ENCODE measurements at places on chromosomes 3 and 15.

DNA sequence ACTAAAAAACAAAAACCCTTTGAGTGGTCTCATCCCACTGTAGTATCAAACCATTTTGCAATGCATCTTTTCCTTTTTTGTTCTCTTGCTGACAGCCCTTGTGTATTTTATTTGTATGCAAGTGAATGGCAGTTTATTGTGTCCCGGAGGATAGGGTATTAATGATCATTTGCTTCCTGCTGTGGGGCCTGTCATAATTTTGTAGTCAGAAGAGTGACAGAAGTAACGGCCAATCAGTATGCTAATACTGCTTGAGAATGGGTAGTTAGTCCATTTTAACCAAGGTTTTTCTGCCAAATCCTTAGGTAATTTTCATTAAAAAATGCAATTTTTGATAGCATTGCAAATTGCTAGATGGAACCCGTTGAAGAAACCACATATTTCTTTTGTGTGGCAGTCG lies 75.5 kb upstream of the PLSCR5 start:
- no peak overlapping the region for H3K27ac ChIP-seq
- no peak overlapping the region for H3K4me3 ChIP-seq
- no peaks in the 10 kb centered on the region for H3K36me3 ChIP-seq
- no peaks in the 10 kb centered on the region for H3K27me3 ChIP-seq
- H3K4me1 ChIP-seq: no peaks in the 10 kb centered on the region

GRCh38 chr3:162970292-162970691 lies 1473.7 kb downstream of the OTOL1 start:
- no peaks in the 10 kb centered on the region for H3K27me3 ChIP-seq
- H3K27ac ChIP-seq: no peak overlapping the region
- H3K4me1 ChIP-seq: no peaks in the 10 kb centered on the region
- no peaks in the 10 kb centered on the region for H3K36me3 ChIP-seq
- no peak for DNase-seq
- H3K4me3 ChIP-seq: no peak overlapping the region

DNA sequence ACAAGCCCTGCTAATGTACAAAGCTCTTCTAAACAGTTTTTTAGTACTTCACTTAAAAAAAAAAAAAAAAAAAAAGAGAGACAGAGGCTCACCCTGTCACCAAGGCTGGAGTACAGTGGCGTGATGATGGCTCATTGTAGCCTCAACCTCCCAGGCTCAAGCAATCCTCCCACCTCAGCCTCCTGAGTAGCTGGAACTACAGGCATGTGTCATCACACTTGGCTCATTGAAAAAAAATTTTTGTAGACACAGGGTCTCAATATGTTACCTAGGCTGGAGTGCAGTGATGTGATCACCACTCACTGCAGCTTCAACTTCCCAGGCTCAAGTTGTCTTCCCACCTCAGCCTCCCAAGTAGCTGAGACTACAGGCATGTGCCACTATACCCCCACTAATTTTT lies 47.6 kb upstream of the HEG1 start:
- no peaks in the 10 kb centered on the region for H3K4me1 ChIP-seq
- H3K27me3 ChIP-seq: no peaks in the 10 kb centered on the region
- no peak overlapping the region for H3K27ac ChIP-seq
- no peaks in the 10 kb centered on the region for H3K36me3 ChIP-seq

DNA sequence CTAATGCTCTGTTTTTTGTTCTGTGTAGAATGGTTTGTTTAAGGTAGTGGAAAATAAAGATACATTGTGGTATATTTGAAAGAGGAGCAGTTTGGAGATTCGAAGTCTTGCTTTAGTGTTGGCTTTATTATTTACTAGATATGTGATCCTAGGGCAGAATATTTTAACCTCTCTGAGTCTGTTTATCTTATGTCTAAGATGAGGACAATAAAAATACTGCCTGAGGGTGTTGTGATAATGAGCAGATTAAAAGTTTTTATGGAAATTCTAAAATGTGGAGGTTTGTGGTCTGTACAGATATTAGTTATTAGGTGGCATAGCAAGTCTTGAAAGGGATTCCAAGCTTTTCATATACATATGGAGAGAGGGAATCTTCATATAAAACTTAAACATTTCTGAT lies 15.0 kb downstream of the TCF12 start:
- H3K4me1 ChIP-seq: peaks cover 2% of the 10 kb centered on the region
- H3K4me3 ChIP-seq: no peak overlapping the region
- H3K36me3 ChIP-seq: peaks cover 7% of the 10 kb centered on the region
- DNase-seq: no peak
- H3K27ac ChIP-seq: no peak overlapping the region

GRCh38 chr3:143718463-143718862 lies 129.8 kb downstream of the SLC9A9 start:
- no peak overlapping the region for H3K27ac ChIP-seq
- no peak for DNase-seq
- no peak overlapping the region for H3K4me3 ChIP-seq
- no peaks in the 10 kb centered on the region for H3K4me1 ChIP-seq
- H3K36me3 ChIP-seq: no peaks in the 10 kb centered on the region

Measured in muscle of leg (tissue), 16 donors.